T-helper 2 cell treated with Interferon-gamma antibody and Interleukin-4, amounts not matched to agents 5 μg/mL and 100 μg/mL, for 36 hours (primary cell): ENCODE measurements at places on chromosomes 5 and 9.

DNA sequence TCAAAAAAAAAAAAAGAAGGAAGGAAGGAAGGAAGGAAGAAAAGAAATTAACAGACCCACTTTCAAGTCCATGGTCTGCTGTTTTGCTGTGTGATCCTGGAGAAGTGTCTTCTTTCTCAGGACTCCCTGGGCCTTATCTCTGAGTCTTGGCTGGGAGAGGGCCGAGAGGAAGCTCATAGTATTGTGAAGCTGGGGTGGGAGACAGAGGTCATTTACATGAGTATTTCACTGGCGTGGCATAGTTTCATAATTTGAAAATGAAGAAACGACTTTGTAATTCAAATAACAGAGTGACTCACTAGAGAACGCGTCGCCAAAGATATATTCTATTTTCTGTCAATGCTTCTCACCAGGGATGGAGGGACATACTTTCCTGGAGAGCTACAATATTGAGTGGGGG lies 2.4 kb upstream of the C9orf50 start:
- DNase-seq = no peak

DNA sequence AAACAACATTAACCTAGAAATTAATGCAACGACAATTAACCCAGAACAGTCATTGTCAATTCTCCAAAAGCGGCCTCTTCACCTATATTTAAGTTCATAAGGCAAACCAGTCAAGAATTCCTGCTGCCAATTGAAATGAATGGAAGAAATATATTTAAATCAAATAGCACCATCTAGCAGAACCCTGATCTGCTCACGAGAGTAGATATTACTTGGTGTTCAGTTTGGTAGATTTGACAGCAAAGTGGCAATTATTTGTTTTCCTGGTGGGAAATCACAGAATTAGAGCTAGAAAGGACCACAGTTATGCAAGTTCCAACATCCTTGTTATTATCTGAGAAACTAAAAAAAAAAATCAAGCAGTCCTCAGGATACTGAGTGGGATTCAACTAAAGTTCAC lies 2.3 kb downstream of the SSBP2 start:
- DNase-seq = no peak

DNA sequence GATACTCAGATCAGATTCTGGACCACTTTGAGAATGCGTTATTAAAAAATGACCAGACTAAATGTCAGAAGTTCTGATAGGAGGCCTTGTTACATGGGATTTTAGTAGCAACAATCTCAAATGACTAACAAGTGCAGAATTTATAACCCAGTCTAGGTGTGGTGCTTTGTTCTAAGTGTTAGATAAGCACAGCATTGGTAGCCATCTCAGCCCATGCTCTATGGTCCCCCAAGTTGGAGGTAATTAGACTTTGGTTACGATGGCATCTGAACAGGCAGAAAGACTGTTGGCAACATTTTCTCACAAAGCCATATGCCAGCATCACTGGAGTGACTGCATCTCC lies 140.4 kb upstream of the RPS23 start:
- DNase-seq = no peak

DNA sequence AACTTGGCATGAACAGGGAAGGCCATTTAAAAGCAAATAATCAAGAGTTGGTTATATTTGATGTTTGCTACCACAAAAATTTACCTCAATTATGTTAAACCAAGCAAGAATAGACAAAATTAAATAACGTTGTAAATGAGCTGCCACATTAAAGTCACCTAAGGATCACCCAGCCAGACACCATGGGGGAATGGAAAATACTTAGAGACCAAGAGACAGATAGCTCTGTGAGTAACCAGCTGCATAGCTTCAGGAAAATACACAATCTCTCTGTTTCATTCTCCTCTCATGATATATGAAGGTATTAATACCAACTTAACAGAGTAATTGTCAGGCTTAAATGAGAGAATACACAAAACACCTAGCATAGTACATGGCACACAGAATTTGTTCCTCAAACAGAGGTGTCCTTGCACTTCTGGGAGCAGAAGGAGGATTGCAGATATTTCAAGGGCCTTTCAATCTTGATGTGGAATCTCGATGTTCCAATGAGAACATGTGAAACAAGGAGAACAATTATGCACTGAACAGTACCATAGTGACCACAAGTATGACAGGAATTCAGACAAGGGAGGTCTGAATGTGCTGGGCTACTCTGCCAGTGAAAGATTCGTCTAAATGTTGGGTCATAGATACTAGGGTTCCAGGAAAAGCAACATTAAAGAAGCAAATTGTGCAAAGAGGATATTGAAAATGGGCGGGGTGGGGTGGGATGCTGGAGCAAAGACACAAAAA lies 18.6 kb downstream of the JAKMIP2 start:
- DNase-seq = no peak

GRCh38 chr9:25813478-25813877 lies 135.2 kb upstream of the TUSC1 start:
- no peak for DNase-seq

DNA sequence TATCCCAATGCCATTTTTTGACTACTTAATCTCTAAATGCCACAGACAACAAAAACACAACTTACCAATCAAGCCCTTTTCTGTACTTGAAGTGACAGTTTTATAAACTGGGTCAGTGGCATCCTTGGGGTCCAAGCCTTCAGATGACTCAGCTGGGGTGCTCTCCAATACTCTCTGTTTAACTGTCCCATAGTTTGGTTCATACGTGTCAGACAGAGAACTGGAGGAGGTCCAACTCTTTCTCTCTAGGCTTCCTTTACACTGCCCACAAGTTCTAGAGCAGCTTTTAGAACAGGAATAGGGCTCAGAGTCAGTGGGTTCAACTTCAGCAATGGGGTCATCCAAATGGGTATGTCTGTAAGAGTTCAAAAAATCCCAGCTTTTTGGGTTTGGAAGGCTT lies 166.9 kb downstream of the CDC42SE2 start:
- no peak for DNase-seq

- no peak for DNase-seq
Observed at GRCh38 chr5:42772265-42772993, 15.8 kb downstream of the CCDC152 start.

DNA sequence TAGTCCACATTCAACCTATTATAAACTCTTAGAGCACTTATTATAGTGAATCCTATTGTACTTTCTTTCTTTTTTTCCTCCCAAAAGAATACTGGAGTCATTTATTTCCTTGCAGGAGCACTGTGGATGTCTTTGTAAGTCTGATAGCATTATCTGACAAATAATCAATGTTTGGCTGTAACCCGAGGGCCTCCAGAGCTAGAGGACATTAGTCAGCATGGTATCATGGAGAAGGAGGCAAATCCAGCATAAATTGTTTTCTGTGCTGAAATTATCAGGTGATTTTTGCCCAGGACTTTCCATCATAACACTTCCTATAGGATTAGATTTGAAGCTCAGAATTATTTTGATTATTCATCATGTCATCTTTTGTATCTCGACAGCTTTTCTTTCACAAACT lies 551.0 kb downstream of the ZNF608 start:
- no peak for DNase-seq

- DNase-seq = no peak
Observed at GRCh38 chr5:88000877-88001276, 267.8 kb downstream of the TMEM161B start.

- no peak for DNase-seq
Observed at GRCh38 chr9:132536124-132536523, 46.3 kb upstream of the BARHL1 start.

- no peak for DNase-seq
Observed at GRCh38 chr5:103232393-103232999, 26.1 kb upstream of the MACIR start.

- no peak for DNase-seq
Observed at GRCh38 chr9:37787059-37787458, 2.2 kb upstream of the EXOSC3 start.

- no peak for DNase-seq
Observed at GRCh38 chr9:72930828-72931227, 22.0 kb downstream of the ALDH1A1 start.

DNA sequence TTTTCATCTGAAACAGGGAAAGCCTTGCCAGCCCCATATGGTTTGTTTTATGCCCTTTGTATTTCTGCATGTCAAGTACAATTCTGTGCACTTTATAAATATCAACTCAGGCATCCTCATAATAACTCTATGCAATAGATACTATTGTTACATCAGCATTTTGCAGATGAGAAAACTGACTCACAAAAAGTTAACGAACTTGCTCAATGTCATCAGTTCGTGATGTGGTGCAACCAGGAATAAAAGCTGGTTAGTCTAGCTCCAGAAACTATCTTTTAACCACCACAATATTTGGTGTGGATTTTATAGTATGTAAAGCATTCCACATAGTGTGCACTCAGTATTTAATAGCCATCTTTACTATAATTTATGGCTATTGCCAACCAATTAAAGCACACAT lies 134.9 kb downstream of the MRPS30 start:
- no peak for DNase-seq

DNA sequence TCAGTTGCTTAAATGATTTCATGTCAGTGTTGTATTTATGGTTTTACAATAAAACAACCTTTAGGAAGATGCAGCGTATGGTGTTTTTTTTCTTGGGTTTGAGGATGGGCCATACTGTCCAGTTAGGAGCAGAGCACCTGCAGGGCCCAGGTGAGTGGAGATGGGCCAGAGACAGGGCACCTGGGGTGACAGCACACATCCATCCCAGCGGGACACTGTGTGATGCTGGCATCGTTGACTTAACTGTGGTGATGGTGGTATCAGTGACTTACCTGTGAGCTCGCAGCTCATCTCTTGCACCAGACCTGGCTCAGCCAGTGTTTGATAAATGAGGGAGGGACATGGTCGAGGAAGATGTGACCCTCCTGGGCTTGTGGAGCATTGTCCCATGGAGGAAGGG lies 21.6 kb downstream of the AMBP start:
- no peak for DNase-seq

DNA sequence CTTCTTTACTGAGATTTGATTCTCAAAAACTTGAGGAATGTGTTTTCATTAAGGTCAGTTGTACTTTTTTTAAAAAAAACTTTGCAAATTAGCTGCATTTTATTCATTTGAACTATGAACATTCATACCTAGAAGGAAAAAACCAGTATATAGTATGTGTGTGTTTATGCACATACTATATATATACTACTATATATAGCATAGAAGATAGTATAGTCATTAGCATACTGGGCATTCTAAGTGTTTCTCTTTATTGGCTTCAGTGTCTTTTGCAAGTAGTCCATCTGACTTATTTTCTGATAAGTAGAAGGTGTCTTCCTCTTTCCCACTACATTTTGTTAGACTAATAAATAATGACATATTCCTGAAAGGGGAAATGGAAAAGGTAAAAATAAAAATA lies 33.0 kb downstream of the ELOVL7 start:
- DNase-seq = no peak

- no peak for DNase-seq
Observed at GRCh38 chr5:126274076-126274762, 149.0 kb upstream of the GRAMD2B start.

DNA sequence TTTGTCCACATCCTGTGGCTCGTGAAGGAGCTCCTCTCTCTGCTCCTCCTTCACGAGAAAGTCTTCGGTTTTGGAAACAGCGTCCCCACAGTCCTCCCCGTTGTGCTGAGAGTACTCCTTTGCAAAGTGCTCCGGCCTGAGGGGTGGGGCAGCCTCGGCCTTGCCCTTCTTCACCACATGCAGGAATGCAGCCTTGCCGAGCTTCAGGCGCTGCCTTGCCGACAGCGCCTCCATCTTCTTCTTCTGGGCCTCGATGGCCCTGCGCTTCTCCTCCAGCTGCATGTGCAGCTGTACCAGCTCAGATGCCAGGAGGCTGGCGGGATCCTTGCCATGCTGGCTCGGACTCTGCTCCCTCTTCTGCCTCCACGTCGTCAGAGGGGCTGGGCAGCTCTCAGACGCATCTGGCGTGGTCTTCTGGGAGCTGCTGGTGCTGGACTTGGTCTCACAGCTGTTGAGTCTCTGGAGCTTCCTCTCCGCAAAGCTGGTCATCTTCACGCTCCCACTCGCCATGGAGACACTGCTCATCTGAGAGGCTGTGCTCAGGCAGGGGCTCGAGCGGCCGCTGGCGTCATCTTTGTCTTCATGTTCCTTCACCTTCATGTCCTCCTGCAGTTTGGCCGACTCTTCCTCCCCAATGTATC lies 85.5 kb downstream of the CAMSAP1 start:
- DNase-seq = no peak

DNA sequence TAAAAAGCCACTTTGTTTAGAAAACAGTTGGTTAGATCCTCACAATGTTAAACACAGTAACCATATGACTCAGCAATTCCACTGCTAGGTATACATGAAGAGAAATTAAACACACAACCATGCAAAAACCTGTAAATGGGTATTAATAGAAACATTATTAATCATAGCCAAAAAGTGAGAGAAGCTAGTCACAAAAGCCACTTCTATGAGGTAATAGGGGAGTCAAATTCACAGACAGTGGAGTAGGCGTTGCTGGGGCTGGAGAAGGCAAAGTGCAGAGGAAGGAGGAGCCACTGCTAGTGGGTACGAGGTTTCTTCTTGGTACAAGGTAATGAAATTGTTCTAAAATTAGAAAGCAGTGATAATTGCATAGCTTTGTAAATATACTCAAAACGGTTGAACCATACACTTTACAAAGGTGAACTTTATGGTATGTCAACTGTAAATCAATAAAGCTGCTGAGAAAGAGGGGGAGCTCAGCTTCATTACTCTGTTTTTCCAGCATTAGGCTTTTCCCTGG lies 364.4 kb downstream of the GADD45G start:
- DNase-seq = peak; percentile 36

DNA sequence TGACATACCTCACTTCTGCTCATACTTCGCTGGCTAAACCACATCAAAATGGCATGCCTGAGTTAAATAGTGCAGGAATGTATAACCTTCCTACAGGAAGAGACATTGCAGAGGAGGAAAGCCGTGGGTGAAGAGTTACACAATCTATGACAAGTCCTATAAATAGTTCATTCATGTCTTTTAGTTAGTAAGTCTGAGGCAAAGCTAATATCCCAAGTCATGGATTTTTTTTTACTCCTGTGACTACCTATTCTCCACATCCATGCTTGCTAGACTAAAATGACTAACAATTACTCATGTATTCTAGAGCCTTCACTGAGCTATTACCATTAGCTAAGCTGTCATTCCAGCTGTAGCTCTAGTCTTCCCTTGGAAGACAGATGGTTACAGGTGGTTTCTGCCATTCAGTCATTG lies 391.3 kb downstream of the NR2F1-AS1 start:
- no peak for DNase-seq

DNA sequence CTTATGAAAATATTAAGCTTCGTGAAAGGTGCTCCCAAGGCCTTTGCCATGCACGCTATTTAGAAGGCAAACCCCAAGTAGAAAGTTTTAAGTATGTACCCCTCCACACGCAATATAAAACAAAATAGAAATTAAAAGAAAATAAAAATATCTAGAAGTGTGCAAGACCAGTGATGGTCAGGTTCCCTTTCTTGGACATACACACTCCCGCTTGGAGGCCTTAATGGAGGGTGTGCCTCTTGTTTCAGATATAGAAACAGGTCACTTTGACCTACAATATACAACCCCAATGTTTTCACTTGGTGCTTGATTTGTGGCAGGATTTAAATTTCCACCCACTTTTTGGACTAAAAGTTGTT lies 127.4 kb upstream of the STC2 start:
- no peak for DNase-seq
